Activated naive CD4-positive, alpha-beta T cell treated with anti-CD3 and anti-CD28 coated beads for 36 hours (primary cell): ENCODE measurements at places on chromosomes 13 and 19.

- peak; percentile 46 for DNase-seq
Observed at GRCh38 chr19:7540761-7541474, 5.4 kb downstream of the PNPLA6 start.

DNA sequence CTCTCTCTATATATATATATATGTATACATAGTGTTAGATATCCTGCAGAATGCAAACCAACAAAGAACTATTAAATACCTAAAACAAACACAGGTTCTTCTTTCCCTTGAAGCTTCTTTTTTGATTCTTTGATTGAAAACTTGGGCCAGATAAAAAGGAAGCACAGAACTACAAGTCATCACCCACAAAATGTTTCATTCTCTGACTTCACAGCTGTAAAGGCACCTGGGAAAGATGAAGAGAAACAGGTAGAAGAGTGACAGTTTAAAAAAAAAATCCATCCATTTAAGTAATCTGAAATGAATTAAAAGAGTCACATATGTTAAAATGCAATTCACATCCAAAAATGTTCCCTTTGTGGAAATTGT is 90.7 kb upstream of the FNDC3A start:
- no peak for DNase-seq

DNA sequence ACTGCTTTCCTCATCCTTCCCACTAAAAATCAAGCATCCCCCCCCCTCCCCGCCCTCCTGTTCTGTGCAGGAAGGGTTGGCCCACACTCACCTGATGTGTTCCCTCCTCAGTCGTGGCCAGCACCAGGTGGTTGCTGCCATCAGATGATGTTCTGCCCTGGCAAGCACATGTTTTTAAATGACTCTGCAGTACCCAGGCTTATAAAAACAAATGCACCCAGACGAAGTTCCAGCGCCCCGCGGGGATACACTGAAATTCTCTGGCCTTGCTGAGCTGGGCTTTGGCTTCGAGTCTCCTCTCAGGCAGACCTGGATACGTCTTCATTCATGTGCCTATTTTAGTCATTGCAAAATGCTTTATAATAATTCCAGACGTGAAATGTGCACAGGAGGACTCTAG is 316.3 kb downstream of the DLEU7 start:
- DNase-seq, result no peak

GRCh38 chr19:42191855-42192254 is 25.6 kb downstream of the DEDD2 start:
- peak; percentile 75 for DNase-seq

DNA sequence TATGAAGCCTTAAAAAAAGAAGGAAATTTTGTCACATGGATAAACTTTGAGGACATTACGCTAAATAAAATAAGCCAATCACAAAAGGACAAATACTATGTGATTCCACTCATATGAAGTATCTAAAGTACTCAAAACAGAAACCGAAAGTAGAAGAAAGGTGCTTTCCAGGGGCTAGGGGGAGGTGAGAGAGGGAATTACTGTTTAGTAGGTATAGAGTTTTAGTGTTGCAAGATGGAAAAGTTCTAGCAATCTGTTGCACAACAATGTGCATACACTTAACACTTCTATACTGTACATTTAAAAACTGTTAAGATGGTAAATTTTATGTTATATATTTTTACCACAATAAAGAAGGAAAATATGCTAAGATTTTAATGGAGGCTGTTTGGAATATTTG is 83.0 kb downstream of the POLR1D start:
- DNase-seq, result no peak

GRCh38 chr13:80705371-80706163 is 364.6 kb upstream of the SPRY2 start:
- DNase-seq, result no peak

GRCh38 chr13:75724752-75725517 is 88.8 kb downstream of the LMO7 start:
- no peak for DNase-seq

- DNase-seq, result no peak
Observed at GRCh38 chr13:110131424-110131823, 175.5 kb downstream of the COL4A1 start.

DNA sequence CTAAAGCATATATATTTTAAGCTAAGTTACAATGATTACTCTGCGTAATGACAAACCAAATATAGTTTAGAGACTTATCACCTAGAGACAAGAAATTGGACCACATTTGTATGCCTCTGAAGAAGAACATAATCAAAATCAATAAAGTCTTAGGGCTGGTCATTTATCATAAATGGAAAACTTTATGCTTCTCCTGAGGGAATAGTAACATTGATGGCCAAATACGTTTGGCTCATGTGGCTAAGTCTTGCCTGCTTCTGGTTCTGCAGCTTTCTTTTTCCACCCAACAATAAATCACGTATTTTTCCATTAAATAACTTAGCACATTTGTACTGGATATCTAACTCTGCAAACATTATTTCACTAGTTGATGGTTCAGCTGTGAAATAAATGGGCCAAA is 458.4 kb downstream of the SLITRK1 start:
- no peak for DNase-seq

GRCh38 chr13:50511877-50512341 is 331.6 kb downstream of the DLEU7 start:
- DNase-seq, result no peak

DNA sequence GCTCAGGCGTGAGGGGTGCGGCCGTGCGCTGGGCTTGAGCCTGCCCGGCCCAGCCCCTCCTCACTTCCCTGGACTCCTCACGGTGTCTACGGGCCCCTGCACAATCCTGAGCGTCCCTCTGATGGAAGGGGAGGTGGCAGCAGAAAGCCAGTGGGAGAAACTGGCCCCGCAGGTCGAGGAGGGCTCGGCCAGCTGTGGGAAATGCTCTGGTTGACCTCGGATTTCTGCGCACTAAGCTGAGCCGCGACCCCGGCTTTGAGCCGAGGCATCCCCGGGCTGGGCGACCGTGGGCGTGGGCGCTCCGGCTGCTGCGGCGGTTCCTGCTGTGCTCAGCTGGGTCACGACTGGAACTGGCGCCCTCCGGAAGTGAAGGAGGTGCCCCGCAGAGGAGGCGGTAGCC is 70.1 kb downstream of the ZNF208 start:
- DNase-seq, result no peak

GRCh38 chr13:83691966-83692365 is 190.3 kb downstream of the SLITRK1 start:
- DNase-seq, result no peak

GRCh38 chr13:39531646-39532045 is 71.3 kb downstream of the LHFPL6 start:
- DNase-seq, result no peak

DNA sequence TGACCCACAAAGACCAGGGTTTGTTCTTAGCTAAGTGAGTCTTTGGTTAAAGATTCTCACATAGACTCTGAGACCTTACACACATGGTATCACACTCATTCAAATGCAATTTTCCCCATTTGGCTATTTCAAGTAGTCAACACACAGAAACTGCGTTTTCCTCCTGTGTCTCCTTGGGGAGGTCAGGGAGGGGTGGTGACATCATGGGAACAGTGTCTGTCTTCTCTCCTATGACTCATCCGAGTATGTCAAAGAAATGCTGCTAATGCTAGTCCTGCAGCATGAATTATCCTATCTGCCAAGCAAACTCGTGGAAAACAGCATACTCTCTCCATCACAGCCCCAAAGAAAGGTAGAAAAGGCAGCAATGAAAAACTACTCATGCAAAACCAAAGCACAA is 100.2 kb downstream of the ENOX1 start:
- DNase-seq, result no peak

GRCh38 chr19:49854378-49855263 is 3.7 kb downstream of the PTOV1 start:
- DNase-seq, result no peak

GRCh38 chr19:5228932-5229777 is 111.5 kb downstream of the PTPRS start:
- DNase-seq, result no peak

DNA sequence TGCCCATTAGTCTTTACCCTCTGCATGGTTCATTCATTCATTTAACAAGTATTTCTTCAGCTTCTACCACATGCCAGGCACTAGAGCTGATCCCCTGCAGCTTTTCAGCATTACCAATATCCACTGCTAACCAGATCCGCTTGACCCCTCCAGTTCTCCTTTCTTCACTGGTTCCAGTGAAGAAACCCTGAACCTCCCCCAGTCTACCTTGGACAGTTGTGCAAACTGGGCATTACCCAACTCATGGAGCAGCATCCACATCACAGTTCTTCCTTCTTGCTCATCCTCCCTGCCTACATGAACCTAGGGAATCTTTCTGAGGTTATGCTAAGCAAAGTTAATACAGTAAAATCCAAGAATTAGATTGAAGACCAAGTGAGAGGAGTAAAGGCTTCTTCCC is 78.7 kb upstream of the SERP2 start:
- no peak for DNase-seq

DNA sequence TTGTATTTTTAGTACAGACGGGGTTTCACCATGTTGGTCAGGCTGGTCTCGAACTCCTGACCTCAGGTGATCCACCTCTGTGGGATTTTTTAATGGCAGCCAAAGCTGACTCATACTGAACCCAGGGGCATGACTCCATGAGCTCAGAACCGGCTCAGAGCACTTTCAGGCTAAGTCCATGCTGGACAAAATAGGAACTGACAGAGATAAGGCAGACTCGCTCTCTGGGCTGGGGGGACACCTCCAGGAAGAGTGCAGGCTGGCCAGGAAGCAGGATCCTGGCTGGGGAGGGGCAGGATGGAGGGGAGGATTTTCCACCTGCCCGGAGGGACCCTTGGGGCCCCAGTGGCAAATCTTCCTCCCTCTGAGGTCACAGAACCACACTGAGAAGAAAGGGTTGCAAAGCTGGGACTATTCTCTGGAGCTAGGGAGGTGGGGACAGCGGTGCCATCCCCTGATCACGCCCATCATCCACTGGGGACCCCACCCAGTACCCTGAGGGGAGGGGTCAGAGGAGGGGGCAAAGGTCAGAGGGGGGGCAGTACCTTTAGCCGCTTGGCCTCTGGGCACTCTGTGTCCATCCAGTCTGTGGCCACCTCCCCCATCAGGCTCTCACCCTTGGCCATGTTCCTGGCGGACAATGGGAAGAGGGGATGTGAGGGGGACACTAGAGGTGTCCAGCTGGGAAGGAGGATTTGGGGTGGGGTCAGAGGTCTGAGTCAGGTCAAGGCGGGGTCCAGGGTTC is 31.1 kb downstream of the NOTCH3 start:
- no peak for DNase-seq

DNA sequence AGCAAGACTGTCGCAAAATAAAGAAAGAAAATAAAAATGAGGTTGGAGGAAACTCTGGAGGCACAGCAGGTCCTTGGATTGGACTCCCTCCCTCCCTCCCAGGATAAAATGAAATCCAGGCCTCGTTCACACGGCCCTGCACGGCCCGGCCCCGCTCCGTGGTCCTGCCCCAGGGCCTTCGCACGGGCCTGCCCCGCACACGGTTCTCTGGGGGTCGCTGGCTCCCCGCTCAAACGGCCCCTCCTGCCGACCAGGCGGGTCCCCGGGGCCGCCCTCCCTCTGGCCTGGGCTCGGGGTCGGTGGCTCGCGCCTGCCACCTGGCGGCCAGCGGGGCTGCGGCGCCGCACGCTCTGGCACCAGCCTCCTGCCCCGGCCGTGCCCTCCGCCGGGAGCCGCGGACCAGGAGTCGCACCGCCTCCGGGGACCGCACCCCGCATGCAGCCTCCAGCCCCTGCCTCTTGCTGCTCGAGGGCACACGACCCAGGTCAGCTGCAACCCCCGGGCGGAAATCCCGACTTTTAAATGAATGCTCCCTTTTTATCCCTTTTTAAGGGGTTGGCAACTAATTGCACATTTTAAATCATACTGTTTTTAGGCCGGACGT is 1.5 kb upstream of the WDR18 start:
- DNase-seq, result peak; percentile 71

- DNase-seq, result no peak
Observed at GRCh38 chr13:50170447-50171037, 155.3 kb downstream of the KCNRG start.

DNA sequence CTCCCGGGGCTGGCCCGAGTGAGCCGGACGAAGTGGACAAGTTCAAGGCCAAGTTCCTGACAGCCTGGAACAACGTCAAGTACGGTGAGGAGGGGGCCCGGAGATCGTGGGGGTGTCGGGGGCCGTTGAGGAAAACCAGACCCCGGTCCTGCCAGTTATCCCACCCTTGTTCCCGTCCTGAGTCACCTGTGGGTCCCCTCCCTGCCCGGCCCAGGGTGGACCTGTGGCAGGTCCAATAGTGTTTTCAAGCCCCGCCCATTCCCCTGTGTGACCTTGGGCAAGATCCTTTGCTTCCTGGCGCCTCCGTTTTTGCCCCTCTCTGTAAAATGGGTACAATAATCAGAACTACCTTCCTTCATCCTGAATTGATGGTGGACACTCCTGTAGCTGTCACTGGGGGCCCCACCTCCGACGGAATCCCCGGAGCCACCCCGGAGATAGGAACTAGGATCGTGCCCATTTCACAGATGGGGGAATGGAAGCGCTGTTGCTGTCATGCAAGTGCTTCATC is 593 bp downstream of the ATG4D start:
- peak; percentile 30 for DNase-seq

DNA sequence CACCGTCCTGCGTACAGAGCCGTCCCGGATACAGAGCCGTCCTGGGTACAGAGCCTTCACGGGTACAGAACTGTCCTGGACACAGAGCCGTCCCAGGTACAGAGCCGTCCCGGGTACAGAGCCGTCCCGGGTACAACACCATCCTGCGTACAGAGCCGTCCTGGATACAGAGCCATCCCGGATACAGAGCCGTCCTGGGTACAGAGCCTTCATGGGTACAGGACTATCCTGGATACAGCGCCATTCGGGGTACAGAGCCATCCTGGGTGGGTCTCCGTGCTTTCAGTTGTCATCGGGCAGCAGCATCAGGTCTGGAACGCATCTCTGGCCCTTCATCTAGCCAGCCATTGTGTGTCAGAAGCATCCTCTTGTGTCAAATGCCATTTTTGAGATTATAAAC is 222.3 kb upstream of the SOX1 start:
- no peak for DNase-seq

GRCh38 chr19:45173816-45174215 is 4.2 kb downstream of the TRAPPC6A start:
- no peak for DNase-seq

DNA sequence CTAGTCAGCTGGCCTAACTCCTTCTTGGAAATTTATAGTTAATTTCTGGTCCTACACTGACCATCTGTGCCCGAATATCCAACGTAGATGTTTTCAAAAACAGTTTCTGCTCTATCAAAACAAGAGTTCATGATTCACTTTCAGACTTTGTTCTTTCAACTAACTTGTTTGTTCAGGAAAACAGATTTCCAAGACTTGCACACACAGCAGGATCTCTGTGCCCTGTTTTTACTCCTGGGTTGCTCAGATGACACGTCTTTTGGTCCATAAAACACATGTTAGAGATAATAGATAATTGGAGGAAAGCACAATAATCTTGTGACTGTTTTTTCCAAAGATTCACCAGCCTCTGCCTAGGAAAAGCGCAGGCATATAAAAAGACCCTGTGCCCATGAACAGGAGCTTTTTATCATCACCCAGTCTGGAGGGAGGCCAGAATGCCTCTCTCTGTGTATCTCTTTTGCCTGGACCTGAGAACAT is 218.0 kb downstream of the IRS2 start:
- no peak for DNase-seq
